ENCODE measurements at places on chromosomes 5 and 9.

- no peak for DNase-seq
These were observed 24.6 kb upstream of the IFNB1 start for GRCh38 chr9:21102305-21102704.

GRCh38 chr9:68711281-68711680 lies 6.2 kb downstream of the PIP5K1B start:
- no peak for DNase-seq

GRCh38 chr9:133564451-133565116 lies 30.1 kb downstream of the ADAMTSL2 start:
- DNase-seq, result no peak

DNA sequence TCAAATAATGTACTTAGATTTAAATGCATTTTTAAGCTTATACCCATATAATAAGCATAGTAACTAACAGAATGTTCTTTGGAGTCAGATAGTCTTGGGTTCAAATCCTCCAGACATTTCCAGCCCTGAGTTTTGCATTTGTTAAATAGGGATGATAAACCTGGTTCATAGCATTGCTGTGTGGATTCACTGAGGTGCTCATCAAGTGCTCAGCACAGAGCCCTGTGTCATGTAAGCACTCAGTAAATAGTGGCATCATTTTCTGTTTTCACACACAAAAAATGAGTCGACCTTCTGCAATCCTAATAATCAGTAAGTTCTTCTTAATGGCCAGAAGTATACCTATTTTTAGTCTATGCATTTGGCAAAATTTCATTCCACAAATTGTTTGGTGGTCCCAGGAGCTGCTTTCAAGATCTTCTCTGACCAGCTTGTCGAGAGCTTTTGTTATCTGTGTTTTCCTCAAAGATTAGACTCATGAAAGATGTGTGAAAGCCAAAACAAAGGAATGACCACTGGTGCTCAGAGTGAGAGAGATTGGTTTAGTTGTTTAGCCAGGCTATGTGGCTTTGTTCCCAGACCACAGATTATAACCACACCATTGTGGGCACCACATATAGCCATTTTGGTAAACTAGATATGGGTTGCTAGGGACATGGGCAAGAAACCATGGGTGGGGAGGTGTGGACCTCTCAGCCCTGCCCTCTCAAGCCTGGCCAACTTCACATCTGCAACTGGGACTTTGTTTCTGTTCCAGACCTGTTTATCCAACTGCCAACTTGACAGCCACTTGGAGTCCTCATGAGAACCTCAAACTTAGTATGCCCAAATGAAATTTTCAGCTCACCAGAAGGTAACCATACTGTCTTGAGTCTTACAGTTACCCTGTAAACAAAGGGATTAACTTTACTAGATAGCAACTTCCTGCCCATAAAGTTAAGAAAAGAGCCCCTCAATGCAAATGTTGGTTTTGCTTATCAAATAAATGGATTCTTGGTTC lies 45.0 kb downstream of the DOCK8 start:
- no peak for DNase-seq

DNA sequence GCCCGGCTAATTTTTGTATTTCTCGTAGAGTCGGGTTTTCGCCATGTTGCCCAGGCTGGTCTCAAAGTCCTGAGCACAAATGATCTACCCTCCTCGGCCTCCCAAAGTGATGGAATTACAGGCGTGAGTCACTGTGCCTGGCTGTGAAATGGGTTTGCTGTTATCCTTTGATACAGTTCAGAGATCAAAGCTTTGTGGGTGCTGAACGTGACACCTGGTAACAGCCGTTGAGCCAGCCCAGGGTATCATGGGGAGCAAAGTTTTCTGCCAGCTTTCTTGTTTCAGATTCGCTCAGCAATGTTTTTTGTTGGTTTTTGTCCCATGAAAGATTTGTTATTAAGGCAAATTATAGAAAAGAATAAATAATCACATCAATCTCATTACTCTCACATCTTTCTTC lies 68.9 kb upstream of the LPAR1 start:
- no peak for DNase-seq

DNA sequence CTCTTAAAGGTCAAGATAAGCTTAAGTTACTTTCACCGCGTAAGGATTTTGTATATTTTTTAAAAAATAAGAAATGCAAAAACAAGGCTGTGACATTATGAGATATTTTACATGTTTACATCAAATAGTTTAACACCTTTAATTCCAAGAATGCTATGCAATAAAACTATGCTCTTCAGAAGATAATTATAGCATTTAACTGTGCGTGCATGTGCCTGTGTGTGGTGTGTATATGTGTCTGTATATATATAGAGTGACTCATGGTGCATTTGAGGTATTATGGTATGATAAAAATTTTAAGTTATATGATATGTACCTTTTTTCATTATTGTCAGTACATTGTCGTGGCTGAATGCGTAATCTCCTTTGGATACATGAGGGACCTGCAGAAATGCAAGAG lies 539.3 kb downstream of the PDE4D start:
- no peak for DNase-seq

- no peak for DNase-seq
These were observed 100.9 kb upstream of the IL6ST start for GRCh38 chr5:56095579-56096102.

GRCh38 chr9:133785753-133786370 lies 47.7 kb upstream of the SARDH start:
- no peak for DNase-seq

DNA sequence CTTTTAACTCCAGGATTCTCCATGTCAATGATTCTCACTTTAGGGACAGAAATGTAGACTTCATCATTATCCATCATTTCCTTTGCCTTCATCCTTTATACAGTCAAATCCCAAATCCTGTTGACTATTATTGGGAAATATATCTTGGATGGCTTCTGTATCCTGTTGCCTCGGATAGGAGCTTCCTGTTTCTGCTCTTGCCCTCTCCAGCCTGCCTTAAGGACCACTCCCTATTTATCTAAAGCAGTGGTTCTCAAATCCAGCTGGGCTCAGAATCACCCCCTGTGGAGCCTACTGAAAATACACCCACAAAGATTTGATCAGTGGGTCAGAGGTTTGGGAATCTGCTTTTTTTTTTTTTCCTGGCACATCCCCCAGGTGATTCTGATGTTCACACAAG lies 8.5 kb downstream of the AFAP1L1 start:
- no peak for DNase-seq

GRCh38 chr9:72875221-72875620 lies 77.6 kb downstream of the ALDH1A1 start:
- no peak for DNase-seq

DNA sequence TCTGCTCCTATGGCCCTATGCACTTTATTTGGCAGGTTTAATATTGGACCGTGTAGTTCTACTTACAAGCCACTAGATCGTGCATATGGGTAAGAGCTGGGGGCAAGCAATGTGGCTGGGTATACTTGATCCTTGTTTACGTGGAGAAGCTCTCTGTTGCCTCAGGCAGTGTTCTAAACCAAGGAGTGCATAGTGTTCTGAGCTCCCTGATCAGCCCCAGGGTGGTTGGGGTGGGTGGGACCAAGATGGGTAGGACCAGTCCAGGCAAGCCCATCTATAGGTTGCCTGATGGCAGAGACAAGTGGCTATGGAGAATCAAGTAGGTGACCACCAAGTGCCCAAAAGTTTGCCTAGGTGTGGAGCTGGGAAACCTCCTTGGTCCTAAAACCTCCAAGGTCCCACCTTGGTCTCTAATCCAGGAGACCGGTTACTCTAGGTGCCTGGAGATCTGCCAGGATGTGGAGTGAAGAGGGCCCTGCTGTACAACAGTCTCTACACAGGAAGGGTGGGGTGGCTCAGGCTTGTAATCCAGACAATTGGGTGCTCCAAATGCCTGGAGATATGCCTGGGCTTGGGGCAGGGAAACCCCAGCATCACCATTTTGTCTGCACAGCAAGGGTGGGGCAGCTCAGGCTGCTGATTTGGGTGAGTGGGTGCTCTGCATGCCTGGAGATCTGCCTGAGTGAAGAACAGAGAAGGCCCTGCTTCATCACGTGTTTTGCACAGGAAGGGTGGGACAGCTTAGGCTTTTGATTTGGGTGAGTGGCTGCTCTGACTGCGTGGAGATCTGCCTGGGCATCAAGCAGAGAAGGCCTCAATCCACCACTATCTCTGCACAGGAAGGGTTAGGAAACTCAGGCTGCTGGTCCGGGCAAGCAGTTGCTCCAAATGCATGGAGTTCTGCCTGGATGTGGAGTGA lies 659.8 kb downstream of the TLE4 start:
- DNase-seq, result no peak

- DNase-seq, result no peak
These were observed 60.9 kb upstream of the CTNNA1 start for GRCh38 chr5:138692370-138692769.

DNA sequence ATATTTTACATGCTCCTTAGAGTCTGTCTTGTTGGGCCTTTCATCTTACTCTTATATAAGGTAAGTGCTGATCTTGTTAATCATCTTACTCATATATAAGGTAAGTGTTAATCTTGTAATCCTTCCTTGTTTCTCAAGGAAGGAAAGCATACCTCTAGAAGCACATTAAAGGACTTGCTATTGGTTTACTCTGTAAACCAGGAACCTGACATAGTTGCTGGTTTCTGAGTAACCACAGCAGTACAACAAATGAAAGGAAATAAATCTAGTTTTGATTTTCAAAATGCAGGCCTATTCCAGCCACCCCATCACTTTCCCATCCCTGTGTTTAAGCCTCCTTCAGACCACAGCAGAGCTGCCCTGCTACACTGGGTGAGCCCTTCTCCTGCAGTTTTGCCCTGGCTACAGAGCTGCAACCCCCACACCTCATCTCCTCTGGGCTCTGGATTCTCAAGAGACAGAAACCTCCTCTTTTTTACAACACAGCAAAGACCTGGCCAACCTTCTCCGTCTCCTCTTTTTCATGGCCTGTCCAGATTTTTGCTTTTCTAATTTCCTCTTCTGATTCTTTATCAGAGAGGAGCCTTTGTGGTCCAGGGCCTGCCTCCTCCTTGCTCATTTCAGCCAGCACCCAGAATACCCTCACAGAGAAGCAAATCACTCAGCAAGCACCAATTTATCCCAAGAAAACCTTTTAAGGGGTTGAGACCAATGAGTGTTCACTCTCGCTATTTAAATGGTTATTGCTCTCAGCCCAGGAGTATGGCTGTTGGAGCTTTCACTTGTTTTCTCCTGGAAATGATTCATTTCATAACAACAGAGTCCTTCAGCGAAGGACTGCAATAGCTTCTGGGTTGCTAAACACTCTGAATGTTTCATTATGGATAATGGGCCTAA lies 103.2 kb downstream of the FSTL4 start:
- DNase-seq, result no peak

DNA sequence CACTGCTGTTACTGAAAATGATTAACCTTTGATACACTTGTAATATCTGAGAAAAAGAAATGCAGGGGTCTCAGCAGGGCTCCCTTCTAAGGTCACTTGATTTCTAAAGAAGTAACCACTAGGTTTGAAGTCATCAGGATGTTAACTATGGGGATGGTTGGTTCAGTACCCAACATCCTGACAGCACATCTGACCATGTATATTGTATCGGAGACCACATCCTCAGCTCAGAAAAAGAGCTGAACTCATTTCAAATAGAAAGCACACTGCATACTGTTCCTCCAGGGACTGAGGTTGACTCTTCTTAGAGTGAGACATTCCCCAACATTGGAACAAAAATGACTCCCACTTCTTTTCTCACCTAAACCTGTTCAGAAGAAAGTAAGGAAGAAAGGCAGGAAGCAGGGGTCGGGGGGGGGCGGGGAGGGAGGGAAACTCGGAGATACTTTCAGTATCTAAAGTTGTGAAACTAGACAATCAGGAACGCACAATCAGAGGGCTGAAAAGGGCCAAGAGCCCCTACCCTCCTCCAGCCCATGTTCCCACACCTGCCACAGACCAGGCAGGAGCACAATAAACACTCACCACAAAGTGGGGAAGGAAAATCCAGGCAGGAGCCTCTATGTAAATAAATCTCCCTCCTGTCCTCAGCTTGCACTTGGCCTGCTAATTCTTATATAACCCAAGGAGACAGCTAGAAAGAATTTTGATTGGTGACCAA lies 730 bp upstream of the GZMA start:
- DNase-seq, result no peak

DNA sequence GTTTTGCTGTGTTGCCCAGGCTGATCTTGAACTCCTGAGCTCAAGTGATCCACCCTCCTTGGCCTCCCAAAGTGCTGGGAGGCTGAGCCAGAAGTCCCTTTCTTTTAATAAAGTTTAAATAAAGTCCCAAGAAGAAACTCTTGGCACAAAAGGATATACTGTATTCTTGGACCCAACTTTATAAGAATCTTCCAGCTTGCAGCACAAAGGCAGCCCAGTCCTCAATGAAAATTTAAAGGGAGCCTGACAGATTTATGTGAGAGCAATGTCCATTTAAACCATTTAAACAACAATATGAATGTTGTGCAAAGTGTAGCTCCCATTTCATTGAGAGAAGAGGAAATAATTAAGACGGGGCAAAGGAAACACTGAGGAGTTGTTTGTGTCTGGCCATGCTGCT lies 217.0 kb downstream of the DOCK8 start:
- no peak for DNase-seq

DNA sequence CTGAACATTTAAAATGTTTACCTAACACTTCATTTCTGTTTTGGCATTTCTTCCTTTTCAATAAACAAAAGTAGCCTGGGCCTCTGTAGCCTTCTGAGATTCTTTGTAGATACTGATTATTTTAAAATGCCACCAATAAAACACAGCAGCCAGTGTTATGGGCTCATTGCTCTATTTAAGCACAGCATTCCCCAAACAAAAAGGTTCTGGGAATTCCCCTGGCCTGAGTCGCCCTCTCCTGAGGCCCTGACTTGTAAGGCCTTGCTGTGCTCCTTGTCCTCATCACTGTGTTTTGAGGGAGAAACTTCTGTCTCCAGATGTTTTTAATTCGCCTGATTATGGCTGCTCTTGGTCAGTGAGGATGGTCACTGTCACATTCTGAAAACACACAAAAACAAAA lies 33.0 kb upstream of the CTXN3 start:
- DNase-seq, result no peak
